Cerebellum (tissue), 4 donors: ENCODE measurements at places on chromosomes 1 and 21.

DNA sequence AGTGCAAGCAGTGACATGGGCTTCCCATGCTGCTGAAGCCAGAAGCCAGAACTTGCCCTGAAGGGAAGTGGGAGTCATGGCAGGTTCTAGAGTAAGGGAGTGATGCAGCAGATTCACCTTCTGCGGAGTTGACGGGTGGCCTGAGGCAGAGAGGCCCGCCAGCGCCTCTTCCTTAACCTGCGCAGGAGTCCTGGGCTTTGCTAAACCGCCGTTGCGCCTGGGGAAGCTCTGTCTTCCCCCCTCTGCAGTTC, 67.3 kb downstream of the OBSCN start:
- no peak for DNase-seq

- DNase-seq, result peak; percentile 75
Observed at GRCh38 chr1:236142253-236143103, at the start of gene GPR137B. TSS of gene GPR137B (plus strand) at chr1:236142539. CDS start at chr1:236142623, 84 bp downstream.

GRCh38 chr1:67405473-67406245, 24.5 kb downstream of the SERBP1 start:
- no peak for DNase-seq

DNA sequence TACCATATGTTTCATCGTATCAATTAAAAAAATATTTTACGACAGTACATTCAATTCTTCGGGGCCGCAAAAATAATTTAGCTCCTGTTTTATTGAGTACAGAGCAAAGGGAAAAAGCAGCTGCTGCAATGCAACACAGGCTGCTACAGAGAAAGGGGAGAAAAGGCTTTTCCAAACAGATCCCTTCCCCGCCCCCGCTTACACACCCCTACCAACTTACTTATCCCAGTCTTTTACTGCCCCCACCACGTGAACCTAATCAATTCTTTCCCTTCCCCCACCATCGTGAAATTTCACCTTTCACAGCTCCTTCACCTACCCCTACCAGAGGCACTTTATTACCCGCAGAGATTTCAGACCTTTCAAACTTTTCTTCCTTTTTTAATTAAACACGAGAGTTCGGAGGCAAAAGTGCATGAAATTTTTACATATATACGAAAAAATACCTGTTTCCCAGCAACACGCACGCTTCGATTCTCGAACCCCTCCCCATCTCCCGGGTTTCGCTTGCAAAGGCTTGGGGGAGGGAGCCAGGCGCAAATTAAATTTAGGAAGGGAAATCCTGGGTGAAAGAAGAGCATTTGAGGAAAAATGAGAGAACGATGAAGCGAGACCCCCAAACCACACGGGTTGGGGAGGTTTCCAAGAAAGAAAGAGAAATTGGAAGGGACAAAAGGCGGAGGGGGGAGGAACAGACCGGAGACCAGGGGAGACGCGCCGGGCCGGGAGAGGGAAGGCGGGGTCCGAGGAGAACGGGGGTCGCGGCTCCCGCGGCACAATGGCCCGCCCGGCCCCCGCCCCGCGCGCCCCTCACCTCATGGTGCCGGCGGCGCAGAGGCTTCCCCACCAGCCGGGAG, 823 bp downstream of the ENAH start:
- DNase-seq, result peak; percentile 11

DNA sequence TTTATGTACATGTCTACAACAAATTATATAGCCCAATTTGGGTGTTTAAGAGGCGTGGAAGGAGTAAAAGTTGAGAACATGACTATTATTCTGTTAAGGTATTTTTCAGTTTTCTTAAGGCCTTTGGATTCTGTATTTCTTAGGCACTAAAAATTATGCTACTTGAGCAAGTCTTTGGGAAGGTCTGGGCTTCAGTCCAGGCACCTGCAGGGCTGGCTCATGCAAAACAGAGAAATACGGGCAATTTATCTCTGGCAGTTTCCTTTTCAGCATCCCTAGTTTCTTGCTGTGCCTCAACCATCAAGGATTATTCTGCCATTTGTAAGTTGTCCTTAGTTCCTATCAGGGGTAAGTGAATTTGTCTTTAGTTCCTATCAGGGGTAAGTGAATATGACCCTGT, 358.8 kb upstream of the B3GALT2 start:
- DNase-seq, result peak; percentile 3

DNA sequence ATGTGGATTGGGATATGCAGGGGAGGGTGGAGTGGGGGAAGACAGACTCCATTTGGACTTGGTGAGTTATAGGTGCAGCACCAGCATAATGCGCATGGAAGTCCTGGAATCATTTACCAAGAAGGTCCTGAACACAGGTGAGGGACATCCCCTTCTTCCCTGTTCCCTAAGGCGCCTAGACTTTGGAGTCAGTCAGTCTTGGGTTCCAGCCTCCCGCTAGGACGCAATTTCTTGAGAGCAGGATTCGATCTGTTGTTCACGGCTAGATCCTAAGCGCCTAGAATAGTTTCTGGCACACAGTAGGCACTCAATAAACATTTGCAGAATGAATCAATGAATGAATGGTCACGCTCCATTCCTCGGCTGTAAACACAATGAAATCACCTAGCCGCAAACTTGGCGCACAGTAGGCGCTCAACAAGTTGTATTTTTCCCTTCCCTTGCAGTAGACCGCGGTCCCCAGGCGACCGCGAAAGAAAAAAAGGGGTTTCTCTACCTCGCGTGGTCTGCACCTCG, 1.0 kb upstream of the AK4 start:
- DNase-seq, result no peak

DNA sequence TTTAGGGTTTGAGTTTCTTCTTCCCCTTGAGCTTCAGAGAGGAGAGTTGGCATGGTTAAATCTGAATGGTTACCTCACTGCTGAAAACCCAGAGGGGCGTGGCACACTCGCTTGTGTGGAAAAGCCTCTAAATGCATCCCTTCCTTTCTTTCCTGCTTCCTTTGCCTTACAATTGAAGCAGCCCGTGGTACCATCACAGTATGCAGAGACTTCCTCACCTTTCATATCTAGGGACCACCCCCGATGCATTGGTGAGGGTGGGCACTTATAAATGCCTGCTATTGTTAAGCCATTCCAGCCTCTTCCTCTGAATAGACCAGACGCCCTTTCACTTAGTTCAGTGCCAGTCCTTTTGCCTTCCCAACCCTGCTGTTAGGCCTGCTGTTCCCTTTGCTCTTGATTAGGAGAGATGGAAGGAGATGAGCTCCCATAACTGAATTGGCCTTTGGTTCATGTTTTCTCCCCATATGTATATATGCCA, 21.9 kb upstream of the LAX1 start:
- peak; percentile 74 for DNase-seq

- no peak for DNase-seq
Observed at GRCh38 chr21:43916691-43917514, 51.9 kb downstream of the AGPAT3 start.

GRCh38 chr1:201495551-201496295, 11.2 kb downstream of the CSRP1 start:
- no peak for DNase-seq

DNA sequence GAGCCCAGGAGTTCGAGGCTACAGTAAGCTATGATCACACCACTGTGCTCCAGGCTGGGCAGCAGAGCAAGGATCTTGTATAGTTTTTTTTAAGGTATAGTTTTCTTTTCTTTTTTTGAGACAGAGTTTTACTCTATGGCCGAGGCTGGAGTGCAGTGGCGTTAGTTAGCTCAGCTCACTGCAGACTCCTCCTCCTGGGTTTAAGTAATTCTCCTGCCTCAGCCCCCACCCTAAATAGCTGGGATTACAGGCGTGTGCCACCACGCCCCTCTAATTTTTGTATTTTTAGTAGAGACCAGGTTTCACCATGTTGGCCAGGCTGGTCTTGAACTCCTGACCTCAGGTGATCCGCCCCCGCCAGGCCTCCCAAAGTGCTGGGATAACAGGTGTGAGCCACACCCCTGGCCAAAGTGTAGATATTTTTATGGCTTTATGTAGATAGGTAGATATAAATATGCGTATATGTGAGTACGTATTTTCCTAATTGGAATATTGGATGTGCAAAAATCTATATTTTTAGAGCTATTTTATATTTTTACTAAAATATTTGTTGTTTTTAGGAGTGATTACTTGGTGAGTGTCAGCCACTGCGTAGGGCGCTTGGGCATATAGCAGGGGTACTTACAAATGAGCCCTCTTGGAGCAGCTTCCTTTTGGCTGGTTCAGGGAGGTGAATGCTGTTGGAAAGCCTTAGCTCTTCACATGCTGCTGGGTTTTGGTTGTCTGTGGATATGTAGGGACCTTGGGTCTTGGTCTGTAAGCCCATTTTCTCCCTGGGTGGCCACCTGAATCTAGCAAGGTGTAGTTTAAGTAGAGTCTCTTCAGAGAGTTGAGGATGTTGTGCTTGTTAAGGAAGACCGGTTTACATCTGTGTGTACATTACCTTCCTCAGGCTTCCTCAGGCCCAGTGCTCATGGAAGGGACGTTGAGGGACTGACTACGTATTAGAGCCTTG, 9.5 kb downstream of the KDM4A start:
- no peak for DNase-seq

DNA sequence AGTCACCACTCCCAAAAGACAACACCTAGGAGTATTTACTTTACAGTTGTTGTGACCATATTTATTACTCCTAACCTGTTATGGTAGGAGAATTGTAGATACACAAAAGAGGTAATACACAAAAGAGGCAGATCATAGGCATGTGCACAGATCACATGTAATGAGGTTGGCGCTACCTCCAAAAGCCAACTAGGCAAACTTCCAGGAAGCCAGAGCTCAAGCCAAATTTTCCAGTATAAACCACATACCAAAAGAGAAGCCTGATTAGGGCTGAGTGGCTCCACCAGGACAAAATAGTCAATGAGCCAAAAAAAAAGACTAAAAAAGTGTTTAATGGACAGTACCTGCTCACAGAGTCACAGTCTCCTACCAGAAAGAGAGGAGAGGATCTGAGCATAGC, 195.0 kb upstream of the PBX1 start:
- no peak for DNase-seq

DNA sequence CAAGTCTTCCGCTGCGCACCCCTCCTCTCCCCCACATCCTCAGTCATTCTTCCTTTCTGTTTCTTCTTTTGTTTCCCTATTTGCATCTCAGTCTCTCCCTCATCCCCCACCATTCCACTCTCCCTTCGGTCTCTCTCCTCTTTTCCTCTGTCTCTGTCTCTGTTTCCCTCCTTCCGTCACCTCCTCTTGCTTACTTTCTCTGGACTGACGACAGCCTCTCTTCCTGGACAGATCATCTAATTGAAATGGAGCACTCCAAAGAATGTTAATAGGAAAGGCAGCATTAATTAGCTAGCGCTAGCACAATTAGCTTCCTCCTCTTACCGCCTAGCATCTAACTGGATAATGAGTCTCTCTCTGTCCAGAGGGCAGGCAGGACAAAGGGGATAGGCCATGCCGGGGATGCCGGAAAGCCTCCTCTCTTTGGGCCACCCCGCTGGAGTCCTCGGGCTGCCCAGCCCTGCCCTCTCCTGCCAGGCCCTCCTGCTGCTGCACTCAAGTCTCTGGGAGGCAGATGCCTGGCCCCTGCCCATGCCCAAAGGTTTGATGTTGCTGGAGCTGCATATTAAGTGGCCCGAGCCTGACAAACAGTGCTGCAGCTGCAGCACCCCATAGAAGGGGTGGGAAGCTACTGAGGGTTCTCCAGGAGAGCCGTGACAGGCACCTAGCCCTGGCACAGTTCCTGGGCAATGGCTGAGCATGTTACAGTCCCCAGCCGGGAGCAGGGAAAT, 20.8 kb downstream of the DISP3 start:
- DNase-seq, result no peak

- DNase-seq, result no peak
Observed at GRCh38 chr1:180170546-180171151, 16.0 kb downstream of the QSOX1 start.

DNA sequence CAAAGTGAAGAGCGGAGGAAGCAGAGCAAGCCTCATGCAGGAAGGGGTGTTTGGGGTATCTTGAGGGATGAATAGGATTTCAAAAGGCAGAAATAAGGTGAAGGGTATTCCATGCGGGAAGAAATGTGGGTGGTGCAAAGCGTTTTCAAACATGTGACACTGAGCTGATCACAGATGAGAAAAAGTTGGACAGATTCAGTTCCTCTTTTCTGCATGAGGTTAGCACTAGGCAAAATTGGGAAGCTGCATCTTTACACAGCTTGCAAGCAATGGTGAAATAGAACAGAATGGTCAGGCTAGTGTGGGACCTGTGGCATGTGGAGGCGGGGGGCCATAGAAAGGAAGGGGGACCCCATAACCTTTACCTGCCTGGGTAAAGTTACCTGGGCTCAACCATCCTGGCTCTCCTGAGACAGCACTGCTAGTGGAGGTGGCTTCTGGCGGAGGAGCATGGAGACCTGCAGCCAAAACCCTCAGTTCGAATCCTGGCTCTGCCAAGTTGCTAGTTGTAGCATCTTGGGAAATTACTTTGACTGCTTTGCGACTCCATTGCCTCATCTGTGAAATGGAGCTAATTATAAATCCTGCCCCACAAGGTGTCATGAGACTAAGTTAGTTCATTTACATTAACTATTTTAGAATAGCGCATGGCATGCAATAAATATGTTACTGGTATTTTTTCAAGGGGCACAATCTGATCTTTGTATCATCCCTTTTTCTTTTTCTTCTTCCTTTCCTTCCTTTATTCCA, 16.4 kb downstream of the KCNA10 start:
- no peak for DNase-seq

DNA sequence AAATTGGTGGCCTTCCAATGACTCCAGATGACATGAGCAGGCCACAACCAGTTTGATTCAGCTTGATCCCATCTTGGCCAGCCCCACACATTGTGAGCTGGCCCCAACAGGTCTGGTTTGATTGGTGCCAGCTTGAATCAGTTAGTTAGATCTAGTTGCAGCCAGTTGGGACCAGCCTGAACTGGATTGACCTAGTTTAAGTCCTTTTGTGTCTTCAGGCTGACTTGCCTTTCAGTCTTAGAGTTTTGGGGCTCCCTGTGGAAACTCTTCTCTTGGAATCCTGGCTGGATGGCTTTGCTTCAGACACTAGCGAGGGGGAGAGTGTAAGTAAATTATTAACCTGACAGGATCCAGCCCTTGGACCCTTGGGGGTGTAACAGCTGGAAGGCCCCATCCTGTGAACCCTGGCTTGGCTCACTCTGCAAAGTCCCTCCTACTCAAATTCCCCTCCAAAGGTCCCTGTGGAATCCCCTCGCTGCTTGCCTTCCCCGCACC, 36.2 kb upstream of the POU3F1 start:
- DNase-seq, result no peak

- no peak for DNase-seq
Observed at GRCh38 chr1:231170875-231171274, 9.0 kb downstream of the TRIM67 start.

- no peak for DNase-seq
Observed at GRCh38 chr1:221888218-221888617, 146.3 kb upstream of the DUSP10 start.

- no peak for DNase-seq
Observed at GRCh38 chr1:204834336-204834735, 36.3 kb upstream of the NFASC start.

GRCh38 chr1:212667223-212668139, 32.2 kb downstream of the BATF3 start:
- no peak for DNase-seq

DNA sequence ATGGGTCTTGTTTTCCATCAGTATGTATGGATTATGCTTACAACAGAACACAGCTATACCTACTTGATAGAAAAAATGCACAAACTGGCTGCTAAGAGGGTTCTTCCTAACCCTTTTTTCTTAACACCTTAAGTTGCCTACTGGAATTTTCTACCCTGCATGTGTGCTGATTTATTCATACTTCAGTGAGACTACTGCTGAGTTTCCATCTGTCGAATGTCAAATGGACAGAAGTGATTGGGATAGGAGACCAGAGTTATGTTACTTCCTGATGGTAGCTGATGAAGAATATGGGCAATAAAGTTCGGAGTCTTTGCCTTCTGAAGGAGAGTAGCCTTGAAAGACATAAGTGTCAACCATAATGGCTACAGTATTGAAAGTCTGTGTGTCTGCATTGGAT, 6.5 kb upstream of the DNM3 start:
- peak; percentile 72 for DNase-seq
